ENCODE measurements at places on chromosomes 7 and 10.

GRCh38 chr7:110685899-110686298 lies 405.0 kb upstream of the LRRN3 start:
- no peak for DNase-seq

DNA sequence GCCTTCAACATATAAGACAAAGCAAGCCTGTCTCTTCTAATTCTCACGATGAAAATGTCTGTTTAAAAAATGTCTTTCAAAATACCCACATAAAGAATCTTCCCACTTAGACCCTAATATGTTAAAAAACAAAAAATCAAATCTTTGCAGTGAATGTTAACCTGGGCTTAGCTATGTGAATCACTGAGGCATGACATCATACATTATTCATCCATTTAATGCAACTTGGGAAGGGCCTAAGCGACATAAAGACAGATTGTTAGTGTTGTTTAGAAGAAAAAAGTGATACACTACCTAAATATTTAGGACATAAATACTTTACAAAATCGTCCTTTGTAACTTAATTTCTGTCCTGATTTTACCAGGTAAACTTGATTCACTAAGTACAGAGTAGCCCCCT lies 648.5 kb upstream of the NRP1 start:
- no peak for DNase-seq

DNA sequence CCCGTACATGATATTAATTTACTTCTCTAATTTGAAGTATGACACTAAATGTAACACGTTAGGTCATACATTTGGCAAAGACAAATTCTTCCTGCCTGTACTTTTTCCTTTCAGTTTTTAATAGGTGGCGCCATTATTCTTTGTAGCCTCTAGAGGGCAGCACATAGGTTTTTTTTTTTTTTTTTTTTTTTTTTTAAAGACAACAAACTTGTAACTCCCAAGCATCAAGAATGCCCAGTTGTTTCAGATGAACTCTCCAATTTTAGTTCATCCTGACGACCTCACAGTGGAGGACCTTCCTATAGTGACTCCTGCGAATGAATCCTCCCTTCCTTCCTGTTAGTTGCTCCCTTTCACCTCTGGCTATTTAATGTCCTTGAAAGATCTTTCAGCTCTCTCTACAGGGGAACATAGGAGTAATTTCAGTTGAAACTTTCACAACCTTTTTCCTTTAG lies 139.3 kb upstream of the HDAC9 start:
- peak; percentile 6 for DNase-seq

- no peak for DNase-seq
Observed at GRCh38 chr7:155262031-155262430, 35.6 kb upstream of the INSIG1 start.

GRCh38 chr10:3107426-3107961 lies 40.1 kb downstream of the PFKP start:
- DNase-seq: no peak

- no peak for DNase-seq
Observed at GRCh38 chr7:67364441-67365017, 367.9 kb downstream of the TYW1 start.

GRCh38 chr7:8214244-8214824 lies 47.6 kb downstream of the ICA1 start:
- no peak for DNase-seq

DNA sequence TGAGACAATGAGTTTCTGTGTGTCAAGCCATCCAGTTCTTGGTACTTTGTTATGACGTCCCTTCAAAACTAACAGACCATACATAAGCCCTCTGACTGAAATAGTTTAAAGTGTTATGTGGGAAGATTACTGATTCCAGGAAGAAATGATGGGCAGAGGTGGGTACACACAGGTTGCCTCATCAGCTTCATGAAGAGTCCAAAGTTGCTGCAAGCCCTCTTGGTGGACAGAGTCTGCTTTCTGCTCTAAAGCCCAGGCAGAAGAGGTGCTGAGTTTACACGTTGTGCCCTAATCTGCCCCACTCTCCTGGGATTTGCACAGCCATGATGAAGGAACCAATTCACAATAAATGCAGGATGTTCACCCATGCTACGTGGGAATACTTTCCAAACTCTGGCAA lies 187.4 kb downstream of the PARD3 start:
- no peak for DNase-seq

GRCh38 chr7:74653686-74654181 lies 3.8 kb upstream of the GTF2I start:
- DNase-seq: no peak

- no peak for DNase-seq
Observed at GRCh38 chr10:102537367-102537766, 33.6 kb downstream of the SUFU start.

- no peak for DNase-seq
Observed at GRCh38 chr7:26136831-26137230, 15.2 kb upstream of the NFE2L3 start.

- DNase-seq: no peak
Observed at GRCh38 chr10:37854626-37855025, 2.8 kb downstream of the ZNF248 start.

GRCh38 chr10:103448746-103449145 lies 3.4 kb downstream of the CALHM2 start:
- DNase-seq: no peak

DNA sequence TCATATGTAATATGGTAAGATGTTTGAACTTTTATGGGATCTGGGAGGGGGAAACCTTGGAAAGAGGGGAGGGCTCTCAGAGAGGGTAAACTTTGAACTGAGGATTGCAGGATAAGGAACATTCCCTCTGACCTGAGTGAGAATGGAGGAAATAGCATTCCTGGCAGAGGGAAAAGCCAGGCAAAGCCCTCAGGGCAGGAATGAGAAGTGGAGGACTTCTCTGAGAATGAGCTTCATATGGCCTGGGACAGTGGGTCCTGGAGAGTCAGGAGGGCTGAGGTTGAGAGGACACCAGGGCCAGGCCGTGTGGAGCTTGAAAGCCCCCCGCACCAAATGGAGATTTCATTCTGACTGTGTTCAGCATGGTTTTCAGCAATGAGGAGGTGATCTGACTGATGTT lies 34.2 kb downstream of the NPVF start:
- DNase-seq: no peak

DNA sequence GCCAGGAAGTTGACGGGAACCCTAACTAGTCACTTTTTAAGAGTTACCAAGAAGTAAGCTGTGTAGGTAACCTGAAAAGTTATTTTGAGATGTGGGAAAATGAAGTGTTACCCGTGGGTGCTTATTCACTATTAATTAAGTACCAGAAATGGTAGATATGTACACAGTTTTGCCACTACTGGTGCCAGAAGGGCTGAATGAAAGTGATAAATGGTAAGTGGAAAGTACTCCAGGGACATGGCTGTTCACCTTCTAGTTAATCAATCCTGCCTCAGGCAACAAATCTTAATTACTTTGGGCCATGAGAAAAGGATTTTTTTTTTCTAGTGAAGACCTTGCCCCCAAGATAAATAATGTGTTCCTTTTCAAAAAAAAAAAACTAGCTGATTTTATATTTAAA lies 15.8 kb downstream of the NET1 start:
- no peak for DNase-seq

DNA sequence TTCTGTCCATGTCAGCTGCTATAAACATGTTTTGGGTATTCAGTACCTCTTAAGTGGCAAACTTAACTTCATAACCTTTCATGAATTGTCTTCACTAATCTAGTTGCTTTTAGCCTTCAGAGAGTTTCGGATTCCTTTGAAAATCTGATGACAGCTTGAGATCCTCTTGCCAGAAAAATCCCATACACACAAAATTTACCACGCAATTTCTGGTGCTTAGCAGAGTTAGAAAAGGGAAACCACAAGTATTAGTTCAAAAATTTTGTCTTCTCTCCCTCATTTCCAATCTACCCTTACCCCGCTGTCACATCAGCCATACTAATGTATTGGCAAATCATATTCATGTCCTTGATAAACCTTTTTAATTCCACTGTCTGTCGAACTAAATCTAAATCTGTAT lies 72.7 kb upstream of the TMEM106B start:
- DNase-seq: no peak

GRCh38 chr10:58741673-58742072 lies 229.0 kb downstream of the BICC1 start:
- DNase-seq: no peak

GRCh38 chr7:26166684-26167266 lies 14.8 kb downstream of the NFE2L3 start:
- no peak for DNase-seq

DNA sequence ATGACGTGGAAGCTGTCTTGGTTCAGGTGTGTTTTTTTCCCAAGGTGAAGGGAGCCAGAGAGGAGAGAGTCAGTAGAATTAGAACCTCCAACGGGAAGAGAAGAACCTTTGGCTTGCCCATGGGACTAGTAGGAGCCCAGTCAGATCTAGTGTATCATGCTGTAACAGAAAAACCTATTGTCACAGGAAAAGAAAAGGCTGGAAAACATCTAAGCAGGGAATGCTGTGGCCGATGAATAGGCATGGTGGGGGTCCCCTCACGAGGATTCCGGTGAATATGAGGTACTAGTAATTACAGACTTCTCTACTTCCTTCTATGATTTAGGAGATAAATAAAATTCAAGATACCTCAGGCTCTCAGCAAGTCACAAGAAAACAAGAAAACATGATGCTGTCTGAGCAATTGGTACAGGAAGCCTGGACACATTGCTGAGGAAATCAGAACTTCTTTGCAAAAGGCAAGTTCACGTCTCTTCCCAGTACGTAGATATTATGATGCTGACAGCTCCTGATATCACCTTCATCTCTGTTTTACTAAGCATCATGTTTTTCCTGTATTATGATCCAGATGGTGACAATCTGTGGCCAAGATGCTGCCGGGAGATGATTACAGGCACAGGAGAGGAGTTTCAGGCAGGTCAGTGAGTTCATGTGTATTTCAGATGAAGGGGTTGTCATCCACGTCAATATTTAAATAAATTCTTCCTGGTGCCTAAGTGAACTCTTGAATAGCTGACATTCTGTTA lies 54.3 kb upstream of the NPY start:
- DNase-seq: peak; percentile 26

- no peak for DNase-seq
Observed at GRCh38 chr10:76624470-76624869, 1013.1 kb downstream of the KCNMA1 start.

- DNase-seq: no peak
Observed at GRCh38 chr10:94936721-94937120, 1.7 kb upstream of the CYP2C9 start.

Measured in NCI-H1694 (cell line).